Activated CD4-positive, CD25-positive, alpha-beta regulatory T cell (primary cell): ENCODE measurements at places on chromosomes 3 and 15.

GRCh38 chr3:177826253-177826652 is 629.0 kb upstream of the TBL1XR1 start:
- no peak for DNase-seq

DNA sequence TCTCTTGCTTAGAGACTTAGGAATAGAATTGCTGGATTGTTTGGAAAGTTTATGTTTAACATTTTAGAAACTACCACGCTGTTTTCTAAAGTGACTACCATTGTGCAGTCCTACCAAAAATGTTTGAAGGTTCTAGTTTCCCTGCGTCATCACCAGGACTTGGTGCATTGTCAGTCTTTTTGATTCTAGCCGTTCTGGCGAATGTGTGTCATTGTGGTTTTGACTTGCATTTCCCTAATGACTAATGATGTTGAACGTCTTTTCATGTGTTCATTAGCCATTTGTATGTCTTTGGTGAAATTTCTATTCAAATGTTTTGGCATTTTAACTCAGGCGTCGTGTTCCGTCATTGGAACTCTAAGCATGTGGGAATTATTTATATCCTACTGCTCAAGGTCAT is 58.0 kb downstream of the CHD2 start:
- DNase-seq, result no peak

GRCh38 chr15:73744293-73744692 is 8.9 kb downstream of the INSYN1 start:
- DNase-seq, result no peak

GRCh38 chr3:52006017-52006819 is 10.5 kb upstream of the RPL29 start:
- DNase-seq, result no peak

GRCh38 chr3:50674349-50675178 is at the start of gene DOCK3:
DOCK3 (plus strand) TSS chr3:50674927; CDS start chr3:50675264, 337 bp downstream.
- DNase-seq, result peak; percentile 23

DNA sequence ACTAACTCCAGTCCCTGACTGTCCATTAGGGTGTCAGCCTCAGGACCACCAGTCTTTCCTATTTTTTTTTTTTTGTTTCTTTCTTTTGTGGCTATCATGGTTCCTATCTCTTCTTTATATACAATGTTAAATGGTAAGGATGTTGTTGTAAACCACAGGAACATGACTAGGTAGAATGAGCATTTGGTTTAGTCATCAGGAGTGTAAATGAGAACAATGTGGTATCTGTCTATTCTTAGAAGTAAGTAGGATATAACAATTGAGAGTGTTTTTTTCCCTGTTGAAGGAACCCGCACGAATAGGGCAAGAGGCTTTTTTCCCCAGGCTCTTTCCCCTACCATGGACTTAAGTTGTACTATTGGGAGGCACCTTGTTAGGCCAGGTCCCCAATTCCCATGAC is 880.3 kb upstream of the GBE1 start:
- no peak for DNase-seq

DNA sequence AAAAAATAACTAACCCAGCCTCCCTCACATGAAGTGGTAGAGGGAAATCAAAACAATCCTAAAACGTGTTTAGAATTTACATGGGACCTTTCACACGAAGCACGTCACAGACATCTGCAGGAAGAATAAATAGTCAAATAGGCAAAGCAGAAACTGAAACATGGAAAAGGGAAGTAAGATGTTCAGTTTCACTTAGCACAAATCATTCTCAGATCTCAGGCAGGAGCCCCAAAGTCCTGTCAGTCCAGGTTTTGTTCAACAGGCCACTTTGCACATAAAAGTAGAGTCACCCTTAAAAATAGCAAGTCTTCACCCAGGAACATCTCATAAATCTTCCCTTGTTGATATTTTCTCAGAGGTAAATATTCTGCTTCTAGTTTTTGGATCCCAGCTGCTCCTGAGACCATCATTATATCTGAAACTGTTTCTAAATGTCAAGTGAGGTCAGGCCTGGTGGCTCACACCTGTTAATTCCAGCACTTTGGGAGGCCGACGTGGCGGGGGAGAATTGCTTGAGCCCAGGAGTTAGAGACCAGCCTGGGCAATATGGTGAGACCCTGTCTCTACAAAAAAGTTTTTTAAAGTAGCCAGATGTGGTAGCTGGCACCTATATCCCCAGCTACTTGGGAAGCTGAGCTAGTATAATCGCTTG is 1.9 kb downstream of the RUBCN start:
- DNase-seq, result no peak

DNA sequence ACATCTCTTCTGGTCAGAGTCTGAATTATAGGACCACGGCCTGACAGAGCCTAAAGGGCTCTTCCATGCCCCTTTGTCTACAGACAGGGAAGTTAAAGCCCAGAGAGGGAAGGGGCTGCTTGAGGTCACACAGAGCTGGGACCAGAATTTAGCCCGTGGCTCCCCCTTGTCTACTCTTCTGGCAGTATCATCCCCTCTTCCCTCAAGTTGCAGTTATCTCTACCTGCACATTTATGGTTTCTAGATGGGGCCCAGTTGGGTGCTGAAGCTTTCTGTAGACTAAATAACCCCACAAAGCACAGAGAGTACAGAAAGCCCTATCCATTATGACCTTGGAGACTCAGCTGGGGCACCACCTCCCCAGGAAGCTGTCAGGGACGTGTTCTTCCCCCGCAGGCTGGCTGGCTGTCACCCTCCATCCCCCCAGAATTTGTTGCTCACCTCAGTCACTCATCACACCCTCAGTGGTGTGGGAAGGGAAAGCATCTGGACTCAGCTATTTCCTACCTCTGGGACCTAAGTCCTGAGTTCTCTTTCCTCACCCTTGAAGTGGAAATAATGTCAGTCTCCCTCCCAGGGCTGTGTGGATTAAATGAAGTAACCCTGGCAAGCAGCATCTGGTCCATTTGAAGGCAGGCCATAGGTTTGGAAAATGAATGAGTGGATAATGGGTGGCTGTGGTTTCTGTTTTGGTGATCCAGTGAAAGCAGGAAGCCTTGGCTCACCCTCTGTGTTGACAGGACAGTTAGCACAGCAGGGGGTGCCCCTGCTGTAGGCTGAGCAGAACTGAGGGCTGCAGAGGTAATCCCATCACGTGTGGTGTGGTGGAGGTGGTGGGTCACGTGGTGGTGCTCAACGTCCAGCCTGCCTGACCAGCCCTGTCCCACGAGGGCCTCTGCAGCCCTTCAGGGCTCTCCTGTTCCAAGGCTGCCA is 16.3 kb downstream of the ACOX2 start:
- DNase-seq, result no peak

- DNase-seq, result no peak
Observed at GRCh38 chr3:20060974-20061685, 20.9 kb downstream of the KAT2B start.

- DNase-seq, result no peak
Observed at GRCh38 chr3:155130001-155130400, 49.9 kb downstream of the MME start.

- DNase-seq, result no peak
Observed at GRCh38 chr3:40511031-40511718, 5.3 kb downstream of the ZNF620 start.

GRCh38 chr3:187978433-187979011 is 175.4 kb upstream of the LPP start:
- no peak for DNase-seq

- no peak for DNase-seq
Observed at GRCh38 chr15:66216806-66217205, 36.7 kb downstream of the MEGF11 start.

DNA sequence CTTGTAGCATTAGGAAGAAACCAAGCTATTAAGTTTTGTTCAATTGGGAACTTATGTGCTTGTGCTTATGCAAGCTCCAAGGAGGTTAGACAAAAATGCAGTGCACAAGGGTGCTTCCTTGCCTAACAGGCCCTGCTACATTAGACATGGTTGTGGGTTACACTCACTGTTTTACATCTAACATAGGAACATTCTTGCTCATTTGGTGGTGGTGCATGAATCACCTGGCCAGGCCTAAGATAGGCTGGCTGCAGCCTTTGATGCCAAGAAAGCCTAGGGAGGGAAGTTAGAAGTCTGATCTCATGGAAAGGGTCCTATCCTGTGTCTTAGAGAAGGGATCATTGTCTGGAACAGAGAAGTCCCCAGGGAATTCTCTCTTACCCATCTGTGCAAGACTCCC is 43.5 kb downstream of the CA12 start:
- no peak for DNase-seq

DNA sequence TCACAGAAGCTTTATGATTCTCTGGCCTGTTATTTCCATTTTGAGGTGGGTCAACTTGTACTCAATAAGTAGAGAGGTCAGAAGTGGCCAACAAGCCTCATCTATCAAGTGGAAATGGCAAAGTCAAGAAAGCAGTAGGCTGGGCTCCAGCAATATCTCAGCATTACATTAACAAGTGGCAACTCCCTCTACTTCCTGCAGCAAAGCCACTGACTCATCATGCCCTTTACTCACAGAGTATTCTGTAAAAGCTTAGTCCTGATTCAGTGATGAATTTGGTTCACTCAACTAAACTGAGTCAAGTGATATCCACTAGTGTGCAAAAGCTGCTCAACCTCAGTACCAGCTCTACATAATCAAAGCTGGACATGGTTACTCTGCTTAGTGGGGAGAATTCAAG is 954.6 kb downstream of the EPHA3 start:
- DNase-seq, result no peak

DNA sequence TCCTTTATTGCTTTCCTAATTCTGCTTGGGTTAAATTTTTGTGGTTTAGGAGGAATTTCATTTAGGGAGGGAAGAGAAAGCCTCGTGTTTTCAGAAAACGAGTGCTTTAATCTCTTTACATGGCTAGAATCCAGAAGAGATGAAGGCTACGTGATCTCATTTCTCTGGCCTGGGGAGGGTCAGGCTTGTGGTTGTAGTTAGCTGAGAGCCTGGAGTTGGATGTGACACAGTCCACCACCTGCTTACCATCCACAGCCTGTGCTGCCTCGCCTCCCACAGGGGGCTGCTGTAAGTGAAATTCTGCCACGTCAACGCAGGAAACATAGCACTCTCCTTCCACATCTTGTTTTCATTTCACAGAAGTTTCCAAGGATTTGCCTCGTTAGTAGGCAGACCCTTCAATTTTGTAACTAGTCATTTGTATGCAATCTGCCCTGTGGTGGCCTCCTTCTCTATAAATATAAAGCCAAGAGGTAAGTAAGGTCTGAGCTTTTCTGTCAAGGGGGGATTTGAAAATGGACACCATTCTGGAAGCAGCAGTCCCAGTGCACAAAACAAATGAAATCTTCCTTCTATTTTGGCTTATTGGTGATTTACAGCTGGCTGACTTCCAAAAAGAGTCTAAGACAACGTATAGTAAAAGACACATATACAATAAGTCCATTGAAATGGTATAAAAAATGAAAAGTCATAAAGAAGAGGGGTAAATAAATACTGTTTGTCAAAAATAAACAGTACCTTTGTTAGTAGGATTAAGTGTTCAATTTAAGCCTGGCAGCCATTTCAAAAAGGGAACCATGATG is 3.4 kb downstream of the GXYLT2 start:
- no peak for DNase-seq

- no peak for DNase-seq
Observed at GRCh38 chr3:193853511-193854219, 260.7 kb downstream of the OPA1 start.

- no peak for DNase-seq
Observed at GRCh38 chr15:71114887-71115566, at the start of gene THSD4. THSD4 (plus strand) TSS chr15:71115471.

GRCh38 chr15:40011303-40011702 is 27.7 kb downstream of the SRP14 start:
- DNase-seq, result no peak

DNA sequence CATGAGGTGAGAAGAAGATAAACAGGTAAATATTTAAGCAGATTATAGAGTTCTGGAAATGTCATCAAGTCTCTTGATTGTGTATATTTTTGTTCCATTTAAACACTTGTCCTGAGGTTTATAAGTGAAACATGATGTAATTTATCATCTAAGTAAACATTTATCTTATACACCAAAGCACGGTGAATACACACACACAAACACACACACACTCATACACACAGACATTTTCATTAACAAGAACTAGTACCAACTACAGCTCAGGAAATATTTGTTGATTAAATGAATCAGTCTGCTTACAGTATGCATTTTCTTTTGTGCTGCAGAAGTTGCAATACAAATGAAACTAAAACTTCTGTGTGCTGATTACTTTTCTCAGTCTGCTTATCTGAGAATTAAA is 357.3 kb downstream of the ZBTB20 start:
- no peak for DNase-seq

- no peak for DNase-seq
Observed at GRCh38 chr3:134163096-134163495, 87.6 kb downstream of the RYK start.

DNA sequence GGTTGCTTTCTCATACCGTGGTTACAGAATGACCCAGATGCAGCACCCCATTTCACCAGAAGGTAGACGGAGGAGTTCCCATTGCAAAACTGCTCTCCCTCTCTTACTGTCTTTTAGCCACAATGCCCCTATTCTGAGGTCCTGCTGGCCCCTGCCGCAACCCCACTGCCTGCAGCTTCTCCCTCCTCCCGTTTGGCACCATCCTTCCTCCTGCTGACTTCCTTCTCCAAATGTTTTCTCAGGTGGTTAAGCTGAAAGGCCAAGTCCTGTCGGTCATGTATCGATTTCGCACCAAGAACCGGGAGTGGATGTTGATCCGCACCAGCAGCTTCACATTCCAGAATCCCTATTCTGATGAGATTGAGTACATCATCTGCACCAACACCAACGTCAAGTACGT is 132.3 kb upstream of the ABHD17C start:
- no peak for DNase-seq

DNA sequence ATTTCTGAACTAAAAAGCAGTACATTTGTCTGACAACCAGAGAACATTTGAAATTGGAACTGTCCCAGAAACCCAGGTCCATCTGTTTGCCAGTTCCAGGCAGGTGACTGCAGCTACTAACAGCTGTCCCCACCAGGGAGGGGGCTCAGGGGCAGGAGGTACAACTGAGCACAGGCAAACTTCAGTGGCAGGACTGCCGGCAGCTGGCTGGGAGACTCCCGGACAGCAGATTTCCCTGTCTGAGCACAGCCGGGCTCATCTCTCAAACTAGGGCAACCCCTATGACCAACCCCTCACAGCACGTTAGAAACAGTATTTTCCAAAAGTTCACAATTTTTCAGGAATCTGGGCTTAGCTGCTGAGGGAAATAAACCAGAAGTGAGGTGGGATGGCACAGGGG is 88.8 kb downstream of the MEGF11 start:
- DNase-seq, result no peak

DNA sequence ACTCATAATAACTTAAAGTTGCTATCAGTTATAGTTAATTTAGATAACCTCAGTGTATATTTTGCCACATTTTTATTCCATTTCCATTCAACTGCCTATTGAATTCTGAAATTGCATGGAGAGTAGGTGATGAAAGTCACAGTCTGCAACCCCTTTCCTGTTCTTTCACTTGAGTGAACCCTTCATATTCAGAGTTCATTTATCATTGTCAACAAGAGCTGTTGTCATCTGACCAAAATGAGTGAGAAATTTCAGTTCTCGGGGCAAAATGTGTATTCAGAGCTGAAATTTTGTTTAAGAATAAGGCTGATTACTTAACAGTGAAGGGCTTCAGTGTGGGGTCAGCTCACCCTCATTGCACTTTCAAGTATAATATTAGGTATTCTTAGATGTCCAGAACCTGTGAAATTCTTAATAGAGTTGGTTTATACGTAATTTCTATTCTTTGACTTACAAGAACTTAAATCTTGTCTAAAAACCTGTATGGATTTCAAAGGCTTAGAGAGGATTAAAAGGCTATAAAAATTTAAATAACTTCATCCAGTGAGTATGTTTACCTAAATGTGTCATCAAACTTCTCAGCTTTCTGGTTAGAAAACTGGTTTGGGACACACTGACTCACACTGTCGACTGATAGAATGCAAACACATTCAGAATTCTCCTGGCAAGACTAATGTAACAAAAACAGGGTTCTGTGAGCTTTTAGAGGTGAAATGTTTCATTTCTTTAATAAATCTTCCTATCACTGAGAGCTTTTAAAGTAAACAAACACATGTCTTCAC is 92.2 kb downstream of the CMSS1 start:
- DNase-seq, result no peak
